Progenitor cell of endocrine pancreas (in vitro differentiated cells): ENCODE measurements at places on chromosomes 7 and 10. TPM values are rescaled to one million over a fixed set of nuclear protein-coding genes. Genes with fewer than 3 reads are reported as not detected.

DNA sequence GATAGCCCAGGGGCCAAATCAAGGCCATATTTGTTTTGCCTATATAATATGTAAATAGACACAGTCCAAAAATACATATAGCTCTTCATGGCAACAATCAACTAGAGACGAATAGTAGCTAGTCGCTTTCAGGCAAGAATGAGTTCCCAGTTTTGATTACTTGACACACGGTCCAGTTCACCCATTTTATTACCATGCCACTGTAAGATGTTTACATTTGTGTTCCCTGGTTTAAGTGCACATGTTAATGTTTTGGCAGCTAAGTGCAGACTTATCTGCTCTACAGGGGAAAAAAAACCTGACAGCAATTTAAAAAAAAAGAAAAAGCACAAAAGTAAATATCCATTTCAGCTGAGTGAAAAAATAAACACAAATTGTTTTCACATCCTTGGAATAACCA, 213.1 kb downstream of the TPK1 start:
- no peak for DNase-seq
- no peaks in the 10 kb centered on the region for H3K27me3 ChIP-seq

DNA sequence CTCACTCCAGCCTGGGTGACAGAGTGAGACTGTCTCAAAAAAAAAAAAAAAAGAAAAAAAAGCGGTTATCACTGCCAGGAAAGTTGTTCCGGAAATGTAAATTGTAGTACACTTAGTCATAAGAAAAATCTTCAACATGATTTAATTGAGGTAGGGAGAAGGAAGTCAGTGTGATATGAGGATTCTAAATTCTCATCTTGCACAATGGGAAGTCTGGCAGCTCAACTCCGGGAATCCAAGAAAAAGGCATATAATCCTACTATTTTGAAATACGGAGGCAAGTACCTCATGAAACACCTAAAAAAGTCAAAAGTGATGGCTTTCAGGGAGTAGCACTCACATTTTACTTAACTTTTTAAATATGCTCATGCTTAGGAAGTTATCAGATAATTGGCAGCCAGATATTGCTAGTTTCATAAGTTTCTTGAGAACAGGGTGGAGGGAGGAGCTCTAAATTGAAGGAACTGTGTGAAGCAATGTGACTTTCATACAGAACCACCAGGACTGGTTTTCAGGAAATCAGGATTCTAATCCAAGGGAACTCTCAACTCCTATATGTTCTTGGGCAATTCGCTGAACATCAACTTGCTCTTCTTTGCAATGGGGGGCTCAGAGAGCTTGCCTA, 2.7 kb upstream of the C7orf25 start:
- no peaks in the 10 kb centered on the region for H3K27me3 ChIP-seq
- H3K4me3 ChIP-seq: no peak overlapping the region
- no peak for DNase-seq
- H3K36me3 ChIP-seq: peaks cover 17% of the 10 kb centered on the region
- H3K4me1 ChIP-seq: peaks cover 23% of the 10 kb centered on the region
- H3K27ac ChIP-seq: peak overlapping the region; percentile 76

DNA sequence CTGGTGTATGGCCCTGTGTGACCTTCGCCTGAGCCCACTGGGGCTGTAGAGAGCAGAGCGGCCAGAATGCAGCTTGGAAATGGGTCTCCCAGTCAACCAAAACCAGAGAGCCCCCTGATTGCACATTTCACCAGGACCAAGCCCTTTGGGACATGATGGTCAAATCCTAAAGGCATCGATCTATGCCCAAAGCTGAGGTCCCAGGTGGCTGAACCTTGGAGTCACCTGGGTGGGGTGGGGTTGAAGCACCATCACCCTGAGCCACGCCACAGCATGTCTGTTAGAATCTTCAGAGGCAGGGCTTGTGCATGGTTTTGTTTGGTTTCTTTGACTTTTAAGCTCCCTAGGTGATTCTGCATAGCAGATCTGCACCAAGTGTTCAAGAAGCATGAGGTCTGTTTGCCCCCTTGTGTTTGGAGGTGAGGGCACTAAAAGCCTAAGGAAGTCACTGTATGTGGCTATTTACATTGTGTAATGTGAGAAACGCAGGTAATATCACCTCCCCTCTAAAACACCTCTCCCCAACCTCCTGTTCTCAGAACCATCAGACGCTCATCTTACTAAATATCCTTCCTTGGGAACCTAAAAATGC, 9.6 kb downstream of the PKD1L1 start:
- no peak overlapping the region for H3K27ac ChIP-seq
- H3K4me1 ChIP-seq: peaks cover 35% of the 10 kb centered on the region
- no peaks in the 10 kb centered on the region for H3K36me3 ChIP-seq
- no peaks in the 10 kb centered on the region for H3K27me3 ChIP-seq
- DNase-seq: no peak

DNA sequence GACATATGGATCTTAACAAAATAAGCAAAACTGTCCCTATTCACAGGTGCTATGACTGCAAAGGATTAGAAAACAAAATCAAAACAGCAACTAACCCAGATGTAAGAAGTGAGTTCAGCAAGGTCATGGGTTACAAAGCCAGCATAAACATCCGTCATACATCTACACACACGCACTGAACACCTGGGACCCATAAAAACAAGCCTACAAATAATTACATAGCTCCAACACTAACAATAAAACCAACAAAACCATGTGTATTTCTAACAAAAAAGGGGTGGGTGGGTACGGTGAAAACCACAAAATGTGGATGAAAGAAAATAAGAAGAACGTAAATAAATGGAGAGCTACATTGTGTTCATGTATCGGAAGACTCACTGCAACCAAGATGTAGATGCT, 256.8 kb downstream of the ELFN1 start:
- H3K27me3 ChIP-seq: no peaks in the 10 kb centered on the region
- H3K4me3 ChIP-seq: no peak overlapping the region
- H3K36me3 ChIP-seq: peaks cover 2% of the 10 kb centered on the region

DNA sequence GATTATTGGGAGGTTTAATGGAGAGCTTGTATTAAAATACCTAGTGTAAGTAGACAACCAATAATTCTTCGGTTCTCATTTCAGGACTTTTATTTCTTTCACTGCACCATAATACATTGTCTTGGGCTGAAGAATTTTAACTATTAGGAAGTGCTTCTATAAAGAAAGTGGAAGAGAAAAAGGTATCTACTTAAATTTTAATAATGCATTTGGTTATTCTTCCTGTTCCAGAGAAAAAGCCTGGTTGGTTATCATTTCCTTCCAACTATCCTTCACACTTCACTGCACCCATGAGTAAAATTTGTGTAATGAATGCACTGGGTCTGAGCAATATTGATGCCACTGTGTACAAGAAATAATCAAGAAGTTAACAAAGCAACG, 629.0 kb upstream of the DPP6 start:
- no peak overlapping the region for H3K27ac ChIP-seq
- no peaks in the 10 kb centered on the region for H3K27me3 ChIP-seq
- no peaks in the 10 kb centered on the region for H3K36me3 ChIP-seq
- no peak overlapping the region for H3K4me3 ChIP-seq

DNA sequence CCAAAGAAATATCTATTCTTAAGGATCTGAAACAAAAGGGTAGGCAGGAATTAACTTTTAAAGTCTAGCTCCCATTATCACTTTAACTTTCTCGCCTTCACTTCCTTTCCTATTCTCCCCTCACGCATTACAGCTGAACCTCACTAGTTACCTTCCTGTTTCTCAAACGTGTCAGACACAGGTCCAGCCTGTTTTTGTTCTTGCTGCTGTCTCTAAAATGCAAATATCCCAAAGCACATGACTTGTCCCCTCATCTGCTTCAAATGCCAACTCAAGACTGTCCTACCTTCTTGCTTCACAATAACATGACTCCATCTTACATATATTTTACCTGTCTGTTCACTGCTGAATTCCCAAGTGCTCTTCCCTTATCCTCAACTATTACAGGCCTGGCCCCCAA, 17.6 kb downstream of the ZDHHC6 start:
- H3K27ac ChIP-seq: peak overlapping the region; percentile 22
- DNase-seq: no peak
- H3K4me3 ChIP-seq: no peak overlapping the region
- peaks cover 12% of the 10 kb centered on the region for H3K36me3 ChIP-seq
- H3K4me1 ChIP-seq: peaks cover 14% of the 10 kb centered on the region
- peaks cover 16% of the 10 kb centered on the region for H3K27me3 ChIP-seq

DNA sequence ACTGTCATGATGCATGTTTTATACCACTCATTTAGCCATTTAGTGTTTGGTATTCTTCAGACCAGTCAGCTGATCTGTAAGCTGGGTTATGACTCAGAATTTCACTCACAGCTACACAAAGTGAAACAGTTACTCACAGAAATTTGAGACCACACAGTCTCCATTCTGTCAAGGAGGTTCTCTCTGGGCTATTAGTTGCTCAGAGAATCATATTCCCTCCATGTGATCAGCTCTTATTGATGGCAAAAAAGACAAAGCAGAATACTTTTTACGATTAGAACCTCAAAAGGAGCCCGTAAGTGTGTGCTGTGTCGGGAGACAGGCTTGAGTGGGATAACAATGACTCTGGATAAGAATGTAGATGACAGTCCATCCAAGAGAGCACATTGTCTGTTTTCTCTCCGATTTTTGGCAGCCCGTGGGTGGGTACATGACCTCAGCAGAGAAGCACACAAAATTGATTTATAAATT, 277.6 kb upstream of the SORCS1 start:
- H3K36me3 ChIP-seq: peaks cover 2% of the 10 kb centered on the region
- H3K4me1 ChIP-seq: no peaks in the 10 kb centered on the region
- H3K4me3 ChIP-seq: no peak overlapping the region
- H3K27ac ChIP-seq: no peak overlapping the region
- DNase-seq: no peak

DNA sequence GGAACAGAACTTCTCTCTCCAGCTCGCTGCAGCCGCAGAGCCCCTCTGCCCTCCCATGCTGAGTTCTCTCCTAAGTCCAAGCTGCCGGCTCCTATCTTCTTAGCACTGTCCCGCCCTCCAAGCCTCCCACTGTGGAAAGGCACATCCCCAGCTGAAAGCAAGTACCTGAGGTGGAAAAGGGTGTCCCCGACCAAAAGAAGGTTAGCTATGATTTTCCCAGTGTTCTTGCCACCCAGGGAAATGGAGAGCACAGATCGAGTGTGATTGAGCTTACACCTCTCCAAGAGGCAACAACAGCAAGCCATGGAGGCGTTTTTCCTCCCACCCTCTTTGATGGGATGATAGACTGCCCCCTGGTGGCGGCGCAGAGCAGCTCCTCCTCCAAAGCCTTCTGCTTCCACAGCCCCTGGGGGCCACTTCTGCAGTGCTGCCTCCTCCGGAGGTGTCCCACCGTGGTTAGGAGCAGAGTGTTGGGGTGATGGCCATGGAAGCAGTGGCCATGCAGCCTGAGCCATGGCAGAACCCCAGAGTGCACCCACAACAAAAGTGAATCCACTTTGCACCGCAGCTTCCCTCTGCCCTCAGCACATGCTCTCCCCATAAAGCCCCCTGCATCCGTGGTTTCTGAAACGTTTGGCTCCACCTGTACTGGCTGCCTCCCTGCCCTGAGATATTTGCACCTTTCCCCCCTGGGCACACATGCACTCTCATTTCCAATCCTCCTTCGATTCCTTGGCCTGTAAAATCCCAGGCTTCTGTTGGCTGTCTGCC, 143.1 kb upstream of the STK17A start:
- H3K27ac ChIP-seq: peak overlapping the region; percentile 79
- H3K27me3 ChIP-seq: no peaks in the 10 kb centered on the region
- peak; percentile 31 for DNase-seq
- H3K4me1 ChIP-seq: peaks cover 12% of the 10 kb centered on the region

- peaks cover 11% of the 10 kb centered on the region for H3K4me1 ChIP-seq
- H3K27me3 ChIP-seq: no peaks in the 10 kb centered on the region
- H3K27ac ChIP-seq: no peak overlapping the region
- H3K36me3 ChIP-seq: peaks cover 19% of the 10 kb centered on the region
- no peak for DNase-seq
- H3K4me3 ChIP-seq: no peak overlapping the region
Observed at GRCh38 chr10:84374455-84374854, 46.1 kb downstream of the CCSER2 start.

GRCh38 chr7:148253629-148254028, 336.9 kb upstream of the C7orf33 start:
- no peaks in the 10 kb centered on the region for H3K27me3 ChIP-seq
- no peak overlapping the region for H3K4me3 ChIP-seq
- H3K4me1 ChIP-seq: no peaks in the 10 kb centered on the region
- H3K27ac ChIP-seq: no peak overlapping the region
- no peak for DNase-seq

DNA sequence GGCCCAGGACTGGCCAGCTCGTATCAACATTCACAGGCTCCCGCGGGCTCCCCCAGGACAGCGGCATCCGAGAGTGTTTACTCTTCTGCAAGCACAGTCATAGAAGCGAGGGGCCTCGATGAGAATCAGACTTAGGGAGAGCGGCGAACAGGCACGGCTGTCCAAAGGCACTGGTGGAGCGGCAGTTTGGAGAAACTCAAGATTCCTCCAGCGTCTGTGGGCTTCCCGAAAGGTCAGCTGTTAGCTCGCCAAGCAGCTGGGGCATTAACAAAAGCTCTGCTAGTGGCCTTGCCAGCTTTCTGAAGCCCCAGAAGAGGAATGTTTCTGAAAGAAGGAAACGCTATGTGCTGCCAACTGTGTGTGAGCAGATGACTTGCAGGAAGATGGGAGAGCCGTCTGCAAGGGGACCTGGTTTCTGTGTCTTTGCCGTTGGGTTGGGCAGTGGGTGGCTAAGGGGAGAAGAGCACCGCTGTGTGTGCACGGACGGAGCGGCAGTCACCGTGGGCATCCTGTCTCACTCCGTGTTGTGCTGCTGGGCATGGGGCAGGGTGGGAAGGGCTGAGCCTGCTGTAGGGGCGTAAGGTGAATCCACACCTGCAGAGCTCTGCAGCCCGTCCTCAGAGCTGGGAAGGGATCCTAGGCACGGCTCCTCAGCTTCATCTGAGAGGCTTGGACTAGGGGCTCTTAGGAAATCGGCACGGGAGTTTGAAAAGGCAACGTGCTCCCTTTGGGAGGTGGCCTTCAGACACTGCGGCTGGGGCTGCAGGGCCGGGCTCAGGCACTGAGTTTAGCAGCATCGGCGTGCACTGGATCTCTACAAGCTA, 42.1 kb downstream of the AMZ1 start:
- peaks cover 36% of the 10 kb centered on the region for H3K36me3 ChIP-seq
- DNase-seq: no peak
- no peak overlapping the region for H3K4me3 ChIP-seq
- H3K4me1 ChIP-seq: peaks cover 10% of the 10 kb centered on the region
- H3K27ac ChIP-seq: peak overlapping the region; percentile 84
- no peaks in the 10 kb centered on the region for H3K27me3 ChIP-seq

DNA sequence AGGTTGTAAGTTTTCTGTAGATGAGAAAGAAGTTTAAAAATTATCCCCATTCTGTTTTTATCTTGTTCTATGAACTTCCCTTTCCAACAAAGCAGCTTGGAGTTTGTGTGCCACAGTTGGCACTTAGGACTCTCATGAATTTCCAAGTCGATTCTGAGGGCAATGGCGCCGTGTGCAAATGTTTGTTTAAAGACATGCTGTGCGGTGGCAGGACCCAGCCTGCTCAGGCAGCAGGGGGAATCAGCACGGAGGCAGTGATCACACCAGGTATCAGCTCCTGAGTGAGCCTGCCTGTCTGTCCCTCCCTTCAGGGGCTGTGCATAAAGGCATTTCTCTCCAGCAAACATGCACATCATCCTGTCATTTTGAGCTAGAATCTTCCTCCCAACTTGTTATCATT, 109.8 kb upstream of the WDR11 start:
- no peak for DNase-seq
- H3K4me1 ChIP-seq: peaks cover 2% of the 10 kb centered on the region
- no peak overlapping the region for H3K4me3 ChIP-seq
- H3K27ac ChIP-seq: no peak overlapping the region
- H3K36me3 ChIP-seq: no peaks in the 10 kb centered on the region

- no peak for DNase-seq
- H3K4me1 ChIP-seq: peaks cover 5% of the 10 kb centered on the region
- no peak overlapping the region for H3K4me3 ChIP-seq
- no peaks in the 10 kb centered on the region for H3K36me3 ChIP-seq
Observed at GRCh38 chr10:33833566-33833965, 499.1 kb upstream of the NRP1 start.

The VAX1 gene
- total RNA-seq: not detected in 2 replicates

The CPA2 gene
- 85.0 and 107 TPM in 2 replicates for total RNA-seq

The C7orf57 gene
- total RNA-seq: not detected in 2 replicates
